ENCODE measurements at places on chromosomes 12 and 14. TPM values are rescaled to one million over a fixed set of nuclear protein-coding genes. Genes with fewer than 3 reads are reported as not detected.

DNA sequence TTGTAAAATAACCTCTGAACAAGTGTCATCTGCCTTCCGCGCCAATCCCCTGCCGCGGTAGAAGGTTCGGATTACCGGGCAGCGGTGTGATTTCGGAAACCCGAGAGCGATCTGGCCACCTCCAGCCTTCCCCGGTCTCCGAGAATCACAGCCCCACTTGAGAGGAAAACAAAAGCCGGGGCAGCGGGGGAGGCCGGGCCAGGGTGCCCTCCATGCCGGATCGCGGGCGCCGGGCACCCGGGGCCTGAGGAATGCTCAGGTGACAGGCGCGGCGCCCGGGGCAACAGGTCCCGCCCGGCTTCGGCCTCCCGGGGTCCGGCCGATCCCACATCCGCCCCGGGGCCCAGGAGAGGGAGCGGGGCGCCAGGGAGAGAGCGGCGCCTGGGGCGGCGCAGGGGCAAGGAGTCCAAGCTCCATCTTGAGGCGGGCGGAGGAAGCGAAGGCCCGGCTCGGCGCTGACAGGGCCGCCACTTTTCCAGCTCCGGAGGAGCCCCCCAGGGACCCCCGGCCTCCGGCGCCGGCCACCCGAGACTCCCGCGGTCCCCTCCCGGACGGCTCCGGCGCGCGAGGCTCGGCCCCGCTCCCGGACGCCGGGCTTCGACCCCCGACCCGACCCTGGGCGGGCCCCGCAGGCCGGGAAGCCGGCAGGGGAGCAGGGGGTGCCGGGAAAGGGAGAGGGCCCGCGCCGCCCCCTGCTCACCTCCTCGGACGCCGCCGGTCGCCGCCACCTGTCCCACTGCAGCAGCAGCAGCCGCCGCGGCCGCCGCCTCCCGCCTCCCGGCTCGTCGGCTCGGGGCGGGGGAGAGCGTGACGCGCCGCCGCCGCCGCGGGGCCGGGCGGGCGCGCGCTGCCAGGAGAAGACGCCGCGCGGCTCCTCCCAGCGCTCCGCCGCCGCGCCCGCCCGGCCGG lies at the start of gene CLIP1:
CLIP1 (minus strand) TSS at position 849 of the 909 bp plus-strand sequence. CDS start 42,217 bp downstream, outside the sequence.
- peak within 1 kb of the TSS; percentile 87 for H3K4me3 ChIP-seq
- DNase-seq, result peak; percentile 68
- peaks cover 4% of the 10 kb centered on the region for H3K4me1 ChIP-seq
- peak within 1 kb of the TSS; percentile 95 for H3K27ac ChIP-seq
- H3K27me3 ChIP-seq, result no peaks in the 10 kb centered on the region

DNA sequence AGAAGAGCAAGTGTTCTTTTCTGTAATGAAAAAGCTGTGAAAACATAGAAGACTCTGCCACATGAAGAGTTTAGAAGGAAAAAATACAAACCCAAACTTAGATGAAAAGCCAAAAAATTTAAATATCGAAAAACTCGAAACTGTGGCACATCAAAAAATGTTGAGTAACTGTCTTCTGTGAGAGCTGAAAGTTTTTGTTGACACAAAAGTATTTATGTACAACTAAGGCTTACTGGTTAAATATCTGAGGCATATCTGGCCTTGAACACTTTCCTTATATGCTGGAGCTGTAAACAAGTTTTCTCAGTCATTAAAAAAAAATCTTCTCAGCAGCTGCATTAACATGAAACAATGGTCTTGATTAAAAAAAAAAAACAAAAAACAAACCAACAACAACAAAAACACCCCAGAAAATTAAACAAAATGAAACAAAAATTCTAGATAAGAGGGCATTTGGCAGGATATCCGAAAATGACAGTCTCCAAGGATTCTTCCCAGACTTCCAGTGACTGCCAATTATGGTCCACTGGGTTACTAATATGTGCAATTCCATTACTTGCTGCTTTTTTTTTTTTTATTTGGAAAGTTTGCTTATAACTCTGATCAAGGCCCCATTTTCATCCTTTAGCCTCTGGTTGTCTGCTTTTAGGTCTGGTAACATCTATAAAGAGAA lies 84.7 kb upstream of the PAWR start:
- peak overlapping the region; percentile 51 for H3K27ac ChIP-seq
- no peak for DNase-seq
- H3K36me3 ChIP-seq, result peaks cover 34% of the 10 kb centered on the region
- H3K27me3 ChIP-seq, result no peaks in the 10 kb centered on the region
- H3K4me3 ChIP-seq, result no peak overlapping the region
- no peaks in the 10 kb centered on the region for H3K4me1 ChIP-seq

GRCh38 chr14:69901113-69901951 lies 22.1 kb downstream of the SMOC1 start:
- H3K36me3 ChIP-seq, result peaks cover 6% of the 10 kb centered on the region
- H3K27me3 ChIP-seq, result no peaks in the 10 kb centered on the region
- H3K4me3 ChIP-seq, result no peak overlapping the region
- peak overlapping the region; percentile 81 for H3K27ac ChIP-seq

- peak within 1 kb of the TSS; percentile 90 for H3K27ac ChIP-seq
- H3K4me3 ChIP-seq, result peak within 1 kb of the TSS; percentile 94
- peaks cover 16% of the 10 kb centered on the region for H3K4me1 ChIP-seq
- no peaks in the 10 kb centered on the region for H3K27me3 ChIP-seq
- H3K36me3 ChIP-seq, result peaks cover 20% of the 10 kb centered on the region
Observed at GRCh38 chr14:52950898-52951680, at the start of gene FERMT2. Gene FERMT2, minus strand, starts transcription at chr14:52951050. Its CDS starts 482 bp downstream, at chr14:52950568.

- no peak for DNase-seq
- H3K36me3 ChIP-seq, result no peaks in the 10 kb centered on the region
- no peak overlapping the region for H3K4me3 ChIP-seq
- no peaks in the 10 kb centered on the region for H3K27me3 ChIP-seq
Observed at GRCh38 chr12:89481213-89481914, 43.2 kb downstream of the GALNT4 start.

DNA sequence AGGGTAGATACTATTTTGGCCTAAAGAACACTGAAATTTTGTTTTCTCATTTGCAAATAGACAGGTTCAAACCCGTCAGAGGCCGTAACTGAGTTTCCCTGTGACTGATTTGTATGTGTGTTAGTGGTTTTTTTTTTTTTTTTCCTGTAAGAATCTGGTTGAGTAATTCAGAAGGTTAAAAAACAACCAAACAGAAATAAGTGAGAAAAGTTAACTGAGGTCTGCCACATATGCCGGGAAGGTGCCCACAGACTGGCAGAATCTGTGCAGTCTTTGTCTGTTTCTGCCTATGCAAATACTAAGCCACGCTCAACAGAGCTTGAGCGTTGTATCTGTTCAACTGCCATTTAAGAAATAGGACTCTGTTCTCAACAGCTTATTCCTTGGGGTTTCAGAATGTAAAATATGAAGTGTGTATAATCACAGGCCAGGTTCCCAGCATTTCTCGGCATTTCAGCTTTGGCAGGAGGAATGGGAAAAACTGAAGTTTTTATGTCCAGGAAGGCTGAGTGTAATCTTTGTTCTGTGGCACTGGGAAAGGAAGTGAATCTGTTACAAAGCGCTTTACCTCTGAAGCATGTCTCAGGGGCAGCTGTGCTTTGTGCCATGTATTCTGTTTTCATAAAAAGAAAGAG lies 181.9 kb downstream of the PRKCH start:
- peaks cover 28% of the 10 kb centered on the region for H3K4me1 ChIP-seq
- DNase-seq, result peak; percentile 80
- H3K4me3 ChIP-seq, result peak overlapping the region; percentile 44
- no peaks in the 10 kb centered on the region for H3K27me3 ChIP-seq

DNA sequence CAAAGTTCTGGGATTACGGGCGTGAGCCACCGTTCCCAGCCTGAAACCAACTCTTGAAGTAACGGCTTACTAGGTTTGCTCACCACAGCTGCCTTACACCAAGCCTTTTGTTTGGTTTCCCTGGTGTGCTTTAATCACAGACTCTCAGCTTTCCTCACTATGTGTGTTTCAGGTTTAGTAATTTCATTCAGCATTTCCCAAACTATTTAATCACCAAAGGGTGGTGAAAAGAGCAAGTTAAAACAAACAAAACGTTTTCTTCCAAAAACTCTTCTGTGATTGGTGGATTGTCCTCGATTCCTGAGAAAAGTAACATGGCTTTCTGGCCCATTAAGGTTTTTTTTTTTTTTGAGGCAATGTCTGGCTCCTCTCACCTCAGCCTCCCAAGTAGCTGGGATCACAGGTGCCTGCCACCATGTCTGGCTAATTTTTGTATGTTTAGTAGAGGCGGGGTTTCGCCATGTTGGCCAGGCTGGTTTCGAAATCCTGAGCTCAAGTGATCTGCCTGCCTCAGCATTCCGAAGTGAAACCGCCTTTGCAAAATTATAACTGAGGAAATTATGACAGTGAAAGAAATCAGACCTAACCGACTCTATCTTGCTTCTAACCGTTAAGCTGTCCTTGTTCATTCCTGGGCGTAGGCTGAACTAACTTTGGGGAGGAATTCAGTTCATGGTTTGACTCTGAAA lies 1.5 kb upstream of the ZFYVE26 start:
- no peak for DNase-seq
- H3K27me3 ChIP-seq, result no peaks in the 10 kb centered on the region
- H3K27ac ChIP-seq, result no peak overlapping the region
- H3K4me3 ChIP-seq, result peak overlapping the region; percentile 95
- H3K4me1 ChIP-seq, result peaks cover 29% of the 10 kb centered on the region

- peaks cover 30% of the 10 kb centered on the region for H3K4me1 ChIP-seq
- peak overlapping the region; percentile 79 for H3K27ac ChIP-seq
- H3K36me3 ChIP-seq, result peaks cover 8% of the 10 kb centered on the region
- DNase-seq, result no peak
- no peaks in the 10 kb centered on the region for H3K27me3 ChIP-seq
- H3K4me3 ChIP-seq, result peak overlapping the region; percentile 80
Observed at GRCh38 chr12:55717011-55718007, 1.5 kb downstream of the BLOC1S1 start.

DNA sequence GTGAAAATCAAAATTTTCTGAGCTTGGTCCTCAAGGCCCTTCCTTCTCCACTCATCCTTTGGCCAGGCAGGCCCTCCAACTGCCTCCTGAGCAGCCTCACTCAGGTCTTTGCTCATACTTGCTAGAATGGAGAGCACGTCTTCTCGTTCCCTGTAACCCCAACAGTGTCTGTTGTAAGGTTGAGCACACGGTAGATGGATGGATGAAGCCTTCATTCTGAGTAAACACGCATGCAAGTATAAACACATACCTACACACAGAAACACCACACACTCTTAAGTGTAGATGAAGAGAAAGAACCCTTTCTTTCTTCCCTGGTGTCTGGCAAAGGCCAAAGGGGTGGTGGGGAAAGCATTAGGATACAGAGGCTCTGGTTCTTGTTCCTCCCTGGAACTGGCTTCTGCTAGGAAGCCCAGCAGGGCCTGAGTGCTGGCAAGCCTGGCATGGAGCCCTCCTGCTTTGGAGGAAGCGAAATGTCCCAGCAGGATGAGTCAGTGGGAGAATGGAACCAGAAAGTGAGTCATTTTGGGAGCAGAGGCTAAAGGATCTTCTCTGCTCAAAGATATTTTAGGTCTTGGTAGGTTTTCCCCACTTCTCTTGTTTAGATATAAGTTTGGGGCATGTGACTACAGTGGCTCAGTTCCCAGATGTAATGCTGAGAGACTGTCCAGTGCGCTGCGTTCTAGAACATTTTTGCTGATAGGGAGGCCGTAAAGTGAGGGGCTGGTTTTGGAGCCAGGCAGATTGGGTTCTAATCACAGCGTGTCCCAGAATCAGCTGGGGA lies 127.4 kb downstream of the CACNA1C start:
- H3K36me3 ChIP-seq, result peaks cover 7% of the 10 kb centered on the region
- no peak overlapping the region for H3K4me3 ChIP-seq
- peaks cover 30% of the 10 kb centered on the region for H3K4me1 ChIP-seq
- no peaks in the 10 kb centered on the region for H3K27me3 ChIP-seq
- peak overlapping the region; percentile 76 for H3K27ac ChIP-seq

DNA sequence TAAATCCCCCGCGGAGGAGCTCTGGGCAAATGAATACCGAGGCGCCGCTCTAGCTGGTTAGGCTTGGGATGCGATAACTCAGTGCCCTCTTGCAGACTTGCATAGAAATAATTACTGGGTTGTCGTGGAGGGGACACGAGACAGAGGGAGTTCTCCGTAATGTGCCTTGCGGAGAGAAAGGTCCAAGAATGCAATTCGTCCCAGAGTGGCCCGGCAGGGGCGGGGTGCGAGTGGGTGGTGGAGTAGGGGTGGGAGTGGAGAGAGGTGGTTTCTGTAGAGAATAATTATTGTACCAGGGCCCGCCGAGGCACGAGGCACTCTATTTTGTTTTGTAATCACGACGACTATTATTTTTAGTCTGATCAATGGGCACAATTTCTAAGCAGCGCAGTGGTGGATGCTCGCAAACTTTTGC lies 2.5 kb upstream of the TBX5 start:
- H3K4me1 ChIP-seq, result no peaks in the 10 kb centered on the region
- no peaks in the 10 kb centered on the region for H3K36me3 ChIP-seq
- no peak overlapping the region for H3K4me3 ChIP-seq
- H3K27me3 ChIP-seq, result peaks cover 33% of the 10 kb centered on the region
- no peak overlapping the region for H3K27ac ChIP-seq
- DNase-seq, result no peak

DNA sequence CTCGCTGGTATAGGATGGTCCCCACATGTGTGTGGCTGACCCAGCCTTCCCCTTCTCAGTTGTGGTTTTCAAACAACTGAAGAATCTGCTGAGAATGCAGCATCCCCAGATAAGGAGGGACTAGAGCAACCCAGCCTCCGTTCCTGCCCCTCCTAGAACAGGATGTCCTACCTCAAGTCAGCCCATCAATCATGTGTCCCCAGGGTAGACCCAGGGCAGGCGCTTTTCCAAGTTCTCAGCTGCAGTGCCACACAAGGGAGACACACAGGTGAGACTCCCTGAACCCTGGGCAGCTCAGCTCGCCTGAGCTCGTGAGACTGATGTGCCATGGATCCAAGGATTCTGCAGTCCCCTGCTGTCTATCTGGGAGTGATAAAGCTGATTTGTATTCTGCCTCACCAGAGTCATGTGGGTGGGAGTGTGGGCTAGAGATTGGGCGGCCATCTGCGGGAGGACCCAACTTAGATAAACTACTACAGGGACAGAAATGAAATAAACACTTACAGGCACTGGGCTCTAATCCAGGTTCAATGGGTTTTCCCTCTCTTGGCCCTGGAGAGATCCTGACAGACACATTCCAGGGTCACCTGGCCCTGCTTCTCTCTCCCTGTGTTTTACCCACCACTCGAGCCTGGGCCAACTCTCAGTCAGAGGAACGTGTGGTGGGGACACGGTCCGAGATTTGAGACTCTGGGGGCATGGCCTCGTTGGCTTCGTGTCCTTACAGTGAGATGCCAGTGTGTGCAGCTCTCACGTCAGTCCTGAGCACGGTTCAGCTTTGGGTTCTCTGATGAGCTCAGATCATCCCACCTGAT lies 303.5 kb upstream of the SFSWAP start:
- no peak for DNase-seq
- peaks cover 3% of the 10 kb centered on the region for H3K4me1 ChIP-seq
- H3K36me3 ChIP-seq, result no peaks in the 10 kb centered on the region
- H3K27me3 ChIP-seq, result peaks cover 35% of the 10 kb centered on the region
- H3K27ac ChIP-seq, result no peak overlapping the region
- no peak overlapping the region for H3K4me3 ChIP-seq

- H3K4me1 ChIP-seq, result peaks cover 23% of the 10 kb centered on the region
- H3K36me3 ChIP-seq, result peaks cover 30% of the 10 kb centered on the region
- no peaks in the 10 kb centered on the region for H3K27me3 ChIP-seq
Observed at GRCh38 chr14:68797121-68797670, 4.3 kb upstream of the ZFP36L1 start.

Gene SPIC
- total RNA-seq, result not detected

All from MCF 10A (cell line).